ENCODE measurements at places on chromosomes 4 and X.

- DNase-seq, result no peak
Measured at GRCh38 chr4:177384856-177385397, 57.3 kb downstream of the AGA start.

GRCh38 chr4:53189011-53189410, 176.8 kb downstream of the SCFD2 start:
- DNase-seq, result no peak

DNA sequence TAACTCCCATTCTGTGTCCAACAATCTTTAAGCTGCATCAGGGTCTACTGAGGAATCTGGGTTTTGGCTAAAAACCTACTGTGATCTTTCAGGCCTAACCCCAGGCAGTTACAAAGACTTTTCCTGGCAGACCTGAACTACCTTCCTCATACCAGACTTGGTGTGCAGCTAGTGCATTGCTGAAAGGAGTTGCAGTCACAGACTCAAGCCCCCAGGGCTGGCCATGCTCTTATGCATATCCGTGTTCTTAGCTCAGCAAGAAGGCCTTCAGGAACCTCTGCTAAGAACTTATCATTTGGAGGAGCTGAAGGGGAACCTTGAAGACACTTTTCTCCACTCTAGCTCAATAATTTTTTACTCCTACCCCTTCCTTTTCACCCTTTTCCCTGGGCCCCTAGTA, 147.5 kb downstream of the INPP4B start:
- DNase-seq, result no peak

- DNase-seq, result no peak
Measured at GRCh38 chr4:98630737-98631454, 27.5 kb downstream of the TSPAN5 start.

- no peak for DNase-seq
Measured at GRCh38 chr4:184668511-184669114, 19.1 kb downstream of the PRIMPOL start.

DNA sequence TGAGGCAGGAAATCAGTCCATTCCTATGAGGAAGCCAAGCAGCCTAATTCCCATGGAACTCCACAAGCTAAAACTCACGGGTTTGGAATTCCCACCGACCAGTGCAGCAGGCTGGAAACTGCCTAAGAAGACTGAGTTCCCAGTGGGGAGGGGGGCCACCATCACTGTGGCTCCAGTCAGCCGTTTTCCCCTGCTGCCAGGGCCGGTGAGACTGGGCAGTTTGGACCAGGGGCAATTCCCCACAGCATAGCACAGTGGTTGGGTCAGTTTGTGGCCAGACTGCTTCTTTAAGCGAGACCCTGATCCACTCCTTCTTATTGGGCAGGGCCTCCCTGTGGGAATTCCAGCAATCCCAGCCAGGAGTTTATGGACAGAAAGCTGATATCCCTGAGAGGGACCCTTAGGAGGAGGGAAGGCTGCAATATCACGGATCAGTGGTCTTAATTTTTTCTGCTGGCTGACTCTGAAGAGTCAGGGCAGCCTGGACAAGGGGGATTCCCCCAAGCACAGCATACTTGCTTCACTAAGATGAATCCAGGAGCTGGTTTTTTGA, 20.7 kb downstream of the PAGE5 start:
- DNase-seq, result no peak
